Foreskin keratinocyte (primary cell): ENCODE measurements at places on chromosomes 5 and 9. TPM values are rescaled to one million over a fixed set of nuclear protein-coding genes. Genes with fewer than 3 reads are reported as not detected.
A peak's percentile ranks its signal among the peaks of the same experiment; 100 is the strongest.

DNA sequence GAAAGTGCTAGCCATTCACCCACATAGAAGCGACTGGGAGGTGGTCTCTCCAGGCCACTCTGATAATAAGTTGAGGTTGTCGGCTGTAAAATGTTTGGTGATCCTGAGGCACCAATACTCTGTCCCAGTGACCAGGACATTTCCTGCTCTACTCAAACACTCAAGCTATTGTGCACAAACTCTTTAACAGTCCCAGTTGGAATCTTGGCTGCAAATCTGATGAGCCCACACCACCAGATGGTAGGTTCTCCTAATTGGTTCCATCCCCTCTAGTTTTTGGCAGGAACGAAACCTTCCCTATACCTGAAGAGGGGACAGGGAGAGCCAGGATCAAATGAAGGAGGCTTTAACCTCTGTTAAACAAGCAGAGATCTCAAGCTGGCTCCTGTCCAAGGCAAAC is 14.3 kb downstream of the GRIA1 start:
- DNase-seq: no peak

- DNase-seq: no peak
Measured at GRCh38 chr5:100313657-100314056, 221.5 kb upstream of the FAM174A start.

DNA sequence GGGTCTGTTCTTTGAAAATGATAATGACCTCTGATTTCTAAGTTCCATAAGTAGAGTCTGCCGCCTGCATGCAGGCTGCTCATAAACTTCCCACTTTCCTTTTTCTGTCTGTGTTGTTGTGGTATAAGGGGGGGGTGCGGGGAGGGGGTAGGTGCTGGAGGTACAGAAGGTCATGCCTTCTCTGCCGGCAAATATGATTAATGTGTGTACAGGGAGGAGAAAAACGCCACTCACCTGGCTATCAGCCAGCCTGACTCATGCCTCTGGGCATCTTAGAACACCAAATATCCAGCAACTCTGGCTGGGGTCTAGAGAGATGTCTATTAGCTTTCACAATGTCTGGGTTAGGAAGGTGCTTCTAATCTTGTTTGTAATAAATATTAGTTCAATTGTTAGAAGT is 128.3 kb downstream of the EFNA5 start:
- DNase-seq: peak; percentile 85

DNA sequence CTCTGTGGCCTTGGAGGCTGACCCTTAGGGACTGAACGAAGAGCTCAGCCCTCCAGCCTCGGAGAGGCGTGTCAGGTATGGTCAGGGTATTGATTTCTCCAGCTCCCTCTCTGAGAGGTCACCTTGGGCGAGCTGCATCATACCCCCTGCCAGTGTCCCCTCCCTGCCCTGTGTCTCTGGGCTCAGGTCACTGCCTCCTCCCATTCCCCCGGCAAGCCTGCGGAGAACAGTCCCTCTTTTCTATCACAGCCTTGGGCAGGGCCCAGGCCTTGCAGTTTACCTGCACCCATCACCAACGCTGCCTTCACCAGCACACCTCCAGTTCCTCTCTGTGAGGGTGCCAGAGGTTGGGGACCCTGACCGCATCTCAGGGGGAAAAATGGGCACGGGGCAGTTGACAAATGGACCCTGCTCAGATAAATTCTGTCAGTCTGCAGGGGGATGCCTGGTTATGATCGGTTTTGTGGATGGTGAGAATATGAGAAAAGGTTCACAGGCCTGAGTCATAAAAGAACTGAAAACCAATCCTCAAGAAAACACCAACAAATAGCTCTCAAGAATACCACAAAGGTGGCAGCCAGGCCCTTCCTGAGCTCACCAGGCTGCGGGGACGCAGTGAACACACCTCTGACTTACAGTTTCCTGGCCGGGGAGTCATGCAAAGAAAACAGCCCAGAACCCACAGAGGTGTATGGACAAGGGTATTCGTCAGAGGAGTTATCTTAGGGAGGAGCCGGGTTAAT is 24.7 kb upstream of the RXRA start:
- no peak for DNase-seq

GRCh38 chr5:54159153-54159892 is 151.1 kb downstream of the ARL15 start:
- DNase-seq: peak; percentile 12

GRCh38 chr9:83000765-83001164 is 62.2 kb downstream of the RASEF start:
- no peak for DNase-seq

DNA sequence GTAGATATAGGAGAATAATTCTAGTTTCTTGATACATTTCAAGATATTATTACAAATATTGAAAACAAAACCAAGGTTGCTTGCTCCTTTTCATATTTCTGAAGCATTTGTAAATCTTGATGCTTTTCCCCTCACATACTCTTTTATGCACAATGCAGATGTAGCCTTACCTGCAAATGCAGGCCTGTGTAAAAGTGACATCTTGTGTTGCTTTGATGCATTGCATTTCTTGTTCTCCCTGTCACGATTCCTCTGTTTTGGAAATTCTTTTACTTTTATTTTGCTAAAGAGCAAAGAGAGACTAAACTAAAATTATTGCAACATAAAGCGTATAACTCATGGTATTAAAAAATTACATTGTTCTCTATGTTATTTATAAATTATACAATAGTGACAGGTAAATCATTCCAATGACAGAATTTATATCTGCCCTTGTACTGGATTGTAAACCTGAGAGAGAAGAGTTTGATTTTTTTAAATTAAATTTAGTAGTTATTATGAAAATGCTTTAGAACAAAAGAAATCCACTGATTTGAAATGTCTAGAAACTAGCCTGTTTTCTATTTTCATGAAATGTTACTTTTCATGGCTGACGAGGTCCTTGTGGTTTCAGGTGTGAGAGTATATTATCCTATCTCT is 970.0 kb downstream of the MAT2B start:
- no peak for DNase-seq

DNA sequence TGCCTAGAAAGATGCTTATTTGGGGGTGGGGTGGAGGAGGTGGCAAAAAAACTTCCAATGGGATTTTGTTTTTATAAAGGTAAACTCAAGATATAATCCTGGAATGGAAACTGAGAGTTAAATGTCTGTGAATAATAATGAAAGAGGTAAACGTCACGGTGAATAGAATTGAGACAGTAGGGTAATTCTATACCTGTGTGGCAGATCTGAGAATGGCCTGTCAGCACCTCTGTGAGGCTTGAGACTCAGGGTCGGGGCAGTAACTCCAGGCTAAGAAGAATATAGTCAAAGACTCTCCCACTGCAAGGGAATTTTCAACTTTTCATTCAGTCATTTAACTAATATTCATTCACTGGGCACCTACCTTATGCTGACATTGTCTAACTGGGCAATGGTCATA is 581.2 kb upstream of the ZNF608 start:
- no peak for DNase-seq

DNA sequence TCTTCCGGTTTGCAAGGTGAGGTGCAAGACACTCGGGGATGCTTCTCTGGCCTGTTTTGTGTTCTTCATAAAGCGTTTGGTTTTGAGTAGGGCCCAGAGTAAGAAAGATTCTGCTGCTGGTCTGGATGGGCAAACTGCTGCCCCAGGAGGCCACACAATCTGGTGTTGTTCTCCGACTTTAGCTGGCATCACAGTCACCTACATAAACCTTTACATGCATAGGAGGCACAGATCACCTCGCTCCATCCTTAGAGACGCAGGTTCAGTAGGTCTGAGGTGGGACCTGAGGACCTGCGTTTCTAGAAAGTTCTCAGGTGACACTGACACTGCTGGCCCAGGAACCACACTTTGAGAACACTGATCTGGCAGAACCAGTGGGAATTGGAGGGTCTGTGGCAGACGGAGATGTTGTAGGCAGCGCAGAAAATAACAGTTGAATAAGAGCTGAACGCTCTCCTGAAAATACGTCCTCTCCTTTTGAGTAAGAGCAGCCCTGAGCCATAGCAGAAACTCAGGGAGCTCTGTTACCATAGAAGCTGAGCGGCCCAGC is 3.9 kb upstream of the SLC6A3 start:
- no peak for DNase-seq

DNA sequence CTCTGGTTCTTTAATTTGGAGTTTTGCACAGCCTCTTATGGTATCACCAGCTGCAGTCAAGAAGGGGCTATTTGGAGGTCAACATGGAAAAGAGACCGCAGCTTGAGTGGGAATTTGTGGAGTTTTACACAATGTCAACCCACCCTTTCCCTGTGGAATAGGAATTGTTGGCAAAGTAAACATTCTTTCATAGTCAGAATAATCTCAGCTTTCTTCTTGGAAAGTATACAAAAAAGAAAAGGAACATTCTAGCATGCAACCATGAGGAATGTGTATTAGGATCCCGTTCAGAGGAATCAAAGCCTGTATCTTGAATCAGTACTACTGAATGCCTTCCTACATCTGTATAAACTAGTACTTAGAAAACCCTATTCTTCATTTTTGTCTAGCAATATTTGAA is 107.6 kb downstream of the LURAP1L start:
- DNase-seq: no peak

- DNase-seq: no peak
Measured at GRCh38 chr9:115296831-115297565, 179.0 kb upstream of the TNC start.

DNA sequence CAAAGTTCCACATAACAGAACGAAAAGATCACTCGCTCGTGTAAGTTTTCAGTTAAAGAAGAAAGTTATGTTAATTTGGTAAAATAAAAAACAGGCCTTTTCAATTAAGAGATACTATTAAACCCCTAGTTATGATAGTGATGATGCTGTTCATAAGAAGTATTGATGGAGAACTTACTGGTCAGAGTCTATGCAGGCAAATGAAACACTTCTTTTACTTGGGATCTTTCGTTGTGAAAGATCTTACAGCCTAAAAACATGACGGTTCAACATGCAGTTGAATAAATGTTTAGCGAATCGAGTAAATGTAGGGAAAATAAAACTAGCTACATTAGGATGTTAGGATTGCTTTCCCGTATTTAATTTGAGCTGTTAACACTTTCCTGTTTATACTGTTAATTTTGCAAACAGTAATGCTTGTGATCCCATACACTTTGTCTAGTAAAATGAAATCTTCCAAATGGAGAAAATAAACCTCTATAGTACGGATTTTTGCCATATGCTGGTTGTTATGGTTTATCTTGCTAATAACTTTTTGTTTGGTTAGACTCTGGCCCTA is 2.0 kb downstream of the RHOBTB3 start:
- DNase-seq: no peak

DNA sequence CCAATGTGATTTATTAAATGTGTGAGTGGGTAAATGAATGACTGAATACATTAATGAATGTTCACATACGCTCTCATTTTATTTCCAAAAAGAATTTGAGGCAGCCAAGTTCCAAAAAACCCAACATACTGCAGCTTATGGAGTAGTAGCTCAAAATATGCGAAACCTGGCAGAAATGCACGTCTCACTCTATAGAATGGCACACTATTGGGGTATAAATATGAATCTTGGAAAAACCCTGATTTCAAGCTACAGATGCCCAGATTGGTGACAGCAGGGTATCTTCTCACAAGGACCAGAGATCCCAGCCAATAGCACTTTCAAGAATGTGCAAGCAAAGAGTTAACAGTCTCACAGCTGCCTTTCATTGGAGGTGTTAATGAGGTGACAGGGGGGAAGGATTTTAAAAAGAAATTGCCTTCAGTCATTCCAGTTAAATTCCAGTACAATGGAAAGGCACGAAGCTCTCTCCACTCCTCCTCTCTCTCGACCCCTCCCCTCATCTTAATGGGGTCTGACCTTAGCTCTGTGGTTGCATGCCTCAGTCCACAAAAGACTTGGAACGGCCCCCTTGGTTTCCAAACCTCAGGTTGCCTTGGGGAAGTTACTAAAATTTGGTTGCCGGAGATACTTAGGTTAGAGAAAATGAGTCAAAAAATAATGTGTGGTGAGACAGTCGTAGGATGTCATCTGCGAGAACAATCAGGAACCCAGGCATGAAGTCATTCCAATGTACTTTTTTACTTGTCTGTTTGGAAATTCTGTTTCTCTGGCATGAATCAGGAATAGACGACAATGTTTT is 307.4 kb downstream of the NFIB start:
- DNase-seq: no peak

DNA sequence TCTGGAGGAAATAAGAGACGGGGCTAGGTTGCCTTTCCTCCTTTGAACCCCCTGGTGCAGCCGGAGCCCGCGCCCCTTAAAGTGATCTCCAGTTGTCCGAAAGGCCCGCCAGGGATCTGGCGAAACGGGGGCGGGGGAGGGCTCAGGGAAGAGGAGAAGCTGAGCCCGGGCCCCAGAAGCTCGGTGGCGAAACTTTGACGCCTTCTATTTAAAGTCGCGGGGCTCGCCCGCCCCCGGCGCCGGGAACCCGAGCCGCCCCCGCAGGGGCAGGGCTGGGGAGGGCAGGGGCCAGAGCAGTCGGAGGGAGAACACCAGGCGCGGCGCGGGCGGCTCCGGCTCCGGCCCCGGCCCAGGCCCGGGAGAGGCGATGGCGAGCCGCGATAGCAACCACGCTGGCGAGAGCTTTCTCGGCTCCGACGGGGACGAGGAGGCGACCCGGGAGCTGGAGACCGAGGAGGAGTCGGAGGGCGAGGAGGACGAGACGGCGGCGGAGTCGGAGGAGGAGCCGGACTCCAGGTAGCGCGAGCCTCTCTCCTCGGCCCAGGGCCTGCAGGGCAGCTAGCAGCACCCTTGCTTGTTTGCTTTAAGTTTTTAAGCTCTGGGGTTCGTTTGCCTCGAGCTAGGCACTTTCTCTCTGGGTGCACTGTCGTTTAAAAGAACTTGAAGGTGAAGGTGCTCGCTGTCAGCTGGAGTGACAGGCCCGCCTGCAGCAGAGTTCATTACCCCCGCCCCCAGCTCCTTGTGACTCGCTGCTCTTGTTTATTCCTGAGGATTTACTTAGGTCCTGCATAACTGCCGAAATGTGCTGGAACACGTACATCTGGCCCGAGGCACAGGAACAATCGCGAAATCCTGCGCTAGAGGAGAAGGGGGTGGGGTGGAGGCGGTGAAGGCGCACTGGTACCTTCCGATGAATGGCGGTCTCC is at the start of gene CMYA5:
TSS of gene CMYA5 (plus strand) at position 296 of the 926 bp plus-strand sequence. CDS start at position 368, 72 bp downstream.
- DNase-seq: peak; percentile 79

GRCh38 chr5:109838157-109838556 is 148.4 kb downstream of the MAN2A1 start:
- DNase-seq: no peak

DNA sequence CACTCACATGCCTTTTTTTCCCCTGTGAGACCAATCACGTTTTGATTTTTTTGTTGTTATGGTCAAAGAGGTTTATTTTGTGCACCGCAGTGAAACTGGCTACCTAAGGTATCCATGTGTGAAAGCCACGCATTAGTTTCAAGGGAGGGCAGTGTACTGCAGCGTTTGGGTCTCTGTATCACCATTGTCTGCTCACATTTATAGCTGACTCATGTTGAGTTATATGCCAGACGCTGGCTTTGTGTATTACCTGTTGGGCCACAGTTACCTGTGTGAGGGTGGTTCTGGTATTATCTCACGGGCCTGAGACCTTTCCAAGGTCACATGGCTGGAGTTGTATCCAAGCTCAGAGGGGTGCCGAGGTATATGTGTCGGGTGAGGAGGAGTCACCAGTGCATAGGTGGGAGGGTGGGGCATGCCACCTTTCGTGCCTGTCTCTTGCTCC is 75.8 kb downstream of the ARHGAP26 start:
- DNase-seq: no peak

GRCh38 chr9:99340281-99340680 is 118.2 kb downstream of the SEC61B start:
- DNase-seq: no peak

The SET gene
- total RNA-seq: 400 and 487 TPM in 2 replicates

The ADRB2 gene
- total RNA-seq: 20.4 and 36.9 TPM in 2 replicates

The RAB3C gene
- total RNA-seq: not detected in 2 replicates

The LVRN gene
- total RNA-seq: 0.07 TPM in 1 of 2 replicates, not detected in the other

The ZNF608 gene
- 2.3 and 3.1 TPM in 2 replicates for total RNA-seq

The CLIC3 gene
- total RNA-seq: 0.95 and 1.7 TPM in 2 replicates

The CDC42SE2 gene
- 23.7 and 24.8 TPM in 2 replicates for total RNA-seq

The PROB1 gene
- total RNA-seq: 1.4 and 1.6 TPM in 2 replicates

The TESK1 gene
- 13.5 and 14.6 TPM in 2 replicates for total RNA-seq

The SUSD3 gene
- total RNA-seq: 0.11 and 0.44 TPM in 2 replicates

The CA9 gene
- total RNA-seq: 0.21 and 0.27 TPM in 2 replicates

The HAVCR2 gene
- total RNA-seq: not detected in 2 replicates
